ENCODE measurements at places on chromosomes 7 and 10.
A peak's percentile ranks its signal among the peaks of the same experiment; 100 is the strongest.

GRCh38 chr7:28144266-28144665 lies 36.3 kb downstream of the JAZF1 start:
- DNase-seq, result no peak

DNA sequence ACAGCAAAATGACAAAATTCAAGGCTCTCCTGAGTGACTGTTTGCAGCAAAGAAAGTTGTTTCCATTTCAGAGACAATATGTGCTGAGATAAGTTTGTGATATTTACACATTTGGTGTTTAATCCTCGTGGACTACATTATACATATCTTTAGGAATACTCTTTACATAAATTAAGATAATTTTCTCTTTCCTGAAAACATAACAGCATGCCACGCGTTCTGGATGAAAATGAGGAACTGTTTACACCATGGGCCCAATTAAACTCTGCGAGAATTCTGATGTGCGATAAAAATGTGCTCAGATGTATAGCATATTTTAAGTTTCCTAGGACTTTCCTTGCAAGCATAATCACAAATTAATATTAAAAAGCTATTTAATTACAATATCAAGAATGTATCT lies 26.4 kb downstream of the PTPRE start:
- no peak for DNase-seq

GRCh38 chr7:75878312-75878768 lies 494 bp upstream of the RHBDD2 start:
- DNase-seq, result no peak

DNA sequence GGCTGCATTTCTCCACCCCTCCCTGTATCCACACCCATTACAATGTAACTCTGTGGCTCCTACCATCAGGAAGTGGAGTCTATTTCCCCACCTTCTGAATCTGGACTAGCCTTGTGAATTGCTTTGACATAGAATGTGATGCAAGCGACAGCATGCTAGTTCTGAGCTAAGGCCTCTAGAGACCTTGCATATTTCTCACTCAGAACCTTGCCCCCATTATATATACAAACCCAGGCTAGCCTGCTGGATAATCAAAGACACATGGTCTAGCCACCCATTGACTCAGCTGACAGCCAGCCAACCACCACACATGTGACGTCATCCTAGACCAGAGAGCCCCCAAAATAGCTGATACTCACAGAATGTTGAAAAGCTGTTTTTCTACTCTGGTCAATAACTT lies 77.9 kb downstream of the CCDC71L start:
- DNase-seq, result peak; percentile 42

DNA sequence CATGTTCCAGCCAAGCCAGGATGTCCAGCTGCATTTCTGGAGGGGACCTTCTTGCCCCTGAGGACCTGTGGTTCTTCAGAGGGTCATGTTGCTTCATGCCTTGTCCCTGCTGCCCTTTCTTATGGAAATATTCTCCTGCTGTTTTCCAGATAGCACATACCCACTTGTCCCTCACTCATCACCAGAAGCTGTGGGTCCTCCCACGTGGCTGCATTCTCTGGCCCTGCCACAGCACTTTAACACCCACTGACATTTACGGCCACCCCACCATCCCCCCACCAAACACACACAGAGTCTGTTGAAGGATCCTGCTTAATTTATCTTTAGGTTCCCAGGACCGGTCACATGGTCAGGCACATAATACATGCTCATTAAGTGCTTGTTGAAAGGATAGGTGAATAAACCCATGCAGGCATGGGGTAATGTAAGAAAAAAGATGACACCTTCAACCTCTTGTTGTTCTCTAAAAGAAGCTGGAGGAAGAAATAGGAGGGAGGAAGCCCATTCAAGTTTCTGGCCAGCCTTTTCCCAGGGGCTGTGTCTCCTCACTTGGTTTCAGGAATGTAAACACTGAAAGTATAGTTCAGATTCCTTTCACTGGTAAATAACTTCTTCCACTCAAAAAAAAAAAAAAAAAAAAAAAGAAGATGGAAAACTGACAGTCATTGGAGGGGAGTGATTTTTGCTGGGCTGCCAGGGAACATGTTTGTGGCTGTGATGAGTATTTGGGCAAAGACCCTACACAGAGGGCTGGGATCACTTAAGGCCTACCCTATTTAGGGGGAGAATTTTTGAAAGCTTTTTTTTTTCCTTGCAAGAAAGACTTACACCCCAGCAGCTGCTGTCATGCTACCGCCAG lies 19.8 kb upstream of the BMPER start:
- DNase-seq, result no peak

- DNase-seq, result no peak
Measured at GRCh38 chr7:39967406-39968161, 17.5 kb downstream of the CDK13 start.

DNA sequence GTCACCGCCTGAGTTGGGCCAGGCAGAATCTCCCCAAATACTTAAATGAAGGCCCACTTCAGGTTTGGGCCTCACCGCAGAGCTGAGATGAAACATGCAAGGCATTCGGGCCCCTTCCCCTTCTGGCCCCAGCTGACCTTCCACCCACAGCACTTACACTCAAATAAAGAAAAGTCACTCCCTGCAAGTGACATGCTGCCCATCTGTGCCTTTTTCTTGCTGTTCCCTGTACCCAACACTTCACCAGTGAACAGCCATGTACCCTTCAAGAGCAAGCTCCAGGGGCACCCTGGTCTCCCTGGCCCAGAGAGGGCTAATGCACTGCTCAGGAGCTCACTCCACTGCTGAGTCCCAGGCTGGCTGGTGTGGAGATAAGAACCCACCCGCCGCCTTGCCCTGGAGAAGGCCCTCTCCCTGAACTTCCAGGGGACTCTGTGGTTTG lies 40.7 kb downstream of the ZCCHC24 start:
- no peak for DNase-seq

DNA sequence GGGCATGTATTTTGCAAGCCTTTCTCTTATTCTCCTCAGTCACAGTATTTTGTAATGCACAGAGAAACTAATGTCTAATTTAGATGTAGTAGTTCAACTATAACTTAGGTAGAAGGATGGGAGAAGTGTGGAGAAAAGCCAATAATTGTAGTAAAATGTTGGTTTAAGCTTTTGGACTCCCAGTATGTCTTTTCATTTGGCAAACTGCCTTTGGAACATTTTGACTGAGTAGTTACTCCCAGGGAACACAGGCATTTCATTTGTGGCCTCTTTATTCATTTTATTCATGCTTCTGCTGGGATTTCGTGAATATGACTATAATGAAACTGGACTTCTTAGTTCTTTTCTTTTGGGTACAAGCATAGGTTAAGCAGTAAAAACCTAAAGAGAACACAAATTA lies 79.0 kb downstream of the EXOC4 start:
- DNase-seq, result no peak

DNA sequence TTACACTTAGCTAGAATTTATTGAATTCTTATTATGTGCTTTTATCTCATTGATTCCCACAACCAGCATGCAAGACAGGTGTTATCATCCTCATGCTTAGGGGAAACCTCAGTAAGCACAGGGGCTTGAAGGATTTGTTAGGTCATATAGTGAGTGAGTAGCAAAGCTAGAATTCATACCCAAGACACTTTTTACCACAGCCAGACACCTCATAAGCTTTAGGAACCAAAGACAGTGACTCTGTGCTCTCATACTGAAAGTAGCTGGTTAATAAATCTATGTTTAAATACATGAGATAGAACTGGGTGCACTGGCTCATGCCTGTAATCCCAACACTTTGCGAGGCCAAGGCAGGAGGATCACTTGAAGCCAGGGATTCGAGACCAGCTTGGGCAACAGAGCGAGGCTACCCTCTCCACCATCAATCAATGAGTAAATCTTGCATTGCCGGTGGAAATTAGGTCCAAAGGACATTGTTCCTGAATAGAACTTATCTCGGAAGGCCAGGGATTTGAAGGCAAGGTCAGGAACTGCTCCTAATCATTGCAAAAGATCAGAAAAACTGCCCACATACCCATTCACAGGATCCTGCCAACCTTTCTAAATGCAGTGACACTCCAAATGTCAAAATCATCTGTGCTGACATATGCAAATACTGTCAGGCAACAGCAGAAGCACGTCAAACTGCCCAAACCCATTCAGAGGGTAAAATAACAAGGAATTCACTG lies 523.5 kb downstream of the PARD3 start:
- DNase-seq, result no peak

DNA sequence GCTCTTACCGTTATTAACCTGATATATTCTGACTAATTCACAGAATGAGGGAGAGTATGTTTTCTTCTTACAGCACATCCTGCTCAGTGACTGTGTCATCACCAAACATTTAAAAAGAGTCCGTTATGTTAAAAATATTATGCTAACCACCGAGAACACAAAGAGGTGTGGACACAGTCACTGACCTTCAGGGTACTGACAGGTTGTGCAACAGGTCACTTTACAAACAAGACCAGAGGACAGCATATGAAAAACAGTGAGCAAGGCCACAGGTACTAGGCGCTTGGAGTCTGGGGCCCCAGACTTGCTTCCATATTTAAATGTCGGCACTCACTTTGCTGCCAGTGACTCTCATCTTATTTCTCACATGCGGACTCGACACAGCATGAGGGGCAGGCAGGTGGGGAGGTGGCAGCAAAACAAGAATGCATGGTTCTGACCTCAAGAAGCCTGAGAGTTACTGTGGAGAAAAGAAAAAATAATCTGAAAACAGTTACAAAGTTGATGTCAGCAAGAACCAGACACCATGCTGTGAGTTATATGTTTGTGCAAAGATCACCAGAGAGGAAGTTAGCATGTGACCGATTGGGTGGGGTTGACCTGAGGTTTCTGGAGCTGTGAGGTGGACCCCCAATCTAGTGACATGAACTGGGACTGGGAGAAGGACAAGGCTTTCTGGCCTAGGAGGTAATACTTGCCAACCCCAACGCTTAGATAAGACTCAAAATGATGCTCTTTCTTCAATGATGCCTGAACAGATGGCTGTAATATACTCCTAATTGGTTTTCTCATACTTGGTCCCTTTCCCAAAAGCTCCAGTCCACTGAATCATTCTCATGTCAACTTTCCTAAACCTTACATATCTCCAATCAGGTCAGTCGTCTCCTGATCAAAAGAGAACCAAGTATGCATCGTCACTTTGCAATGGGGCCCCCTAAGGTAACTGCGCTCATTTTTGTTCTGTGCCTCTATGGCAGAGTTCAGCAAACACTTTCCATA lies 102.4 kb downstream of the HIPK2 start:
- DNase-seq, result no peak

GRCh38 chr10:69956741-69957230 lies 95.9 kb upstream of the MACROH2A2 start:
- DNase-seq, result no peak

GRCh38 chr10:55495555-55495954 lies 694.5 kb upstream of the PCDH15 start:
- DNase-seq, result no peak

GRCh38 chr7:142847353-142847752 lies 7.5 kb upstream of the EPHB6 start:
- DNase-seq, result no peak

DNA sequence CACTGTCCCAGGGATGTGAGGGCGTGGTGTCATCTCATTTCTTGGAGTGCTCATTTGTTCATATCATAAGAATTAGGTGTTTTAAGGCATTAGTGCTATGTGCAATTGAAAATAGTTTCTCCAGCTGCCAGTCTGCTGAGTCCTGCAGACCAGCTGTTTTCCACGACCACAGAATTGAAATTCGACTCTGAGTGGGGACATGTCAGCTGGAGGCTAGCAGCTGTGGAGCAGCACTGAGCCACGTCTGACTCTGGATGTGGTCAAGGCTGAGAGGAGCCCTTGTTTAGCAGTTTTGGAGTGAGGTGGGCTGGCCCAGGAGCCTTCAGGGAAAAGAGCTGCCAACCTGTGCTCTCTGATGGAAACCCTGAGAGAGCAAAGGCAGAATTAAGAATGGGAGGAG lies 156.3 kb upstream of the GRB10 start:
- no peak for DNase-seq

DNA sequence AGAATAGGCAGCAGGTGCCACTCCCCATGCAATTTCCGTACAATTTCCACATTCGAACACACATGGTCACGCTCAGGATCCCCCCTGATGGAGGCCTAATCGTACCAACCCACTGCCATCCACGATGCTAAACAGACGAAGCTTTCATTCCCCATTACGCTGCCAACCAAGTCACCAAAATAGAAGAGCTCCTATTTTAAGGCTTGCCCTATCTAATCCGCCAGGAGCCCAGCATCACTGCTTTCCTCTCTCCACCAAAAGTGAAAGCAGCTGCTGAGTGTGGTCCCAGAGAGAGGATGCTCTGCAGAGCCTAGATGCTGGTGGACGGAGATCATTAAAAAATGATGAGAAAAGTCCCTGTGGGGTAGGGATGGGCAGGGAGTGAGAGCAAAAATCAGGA lies 43.3 kb downstream of the HSPA12A start:
- DNase-seq, result no peak

DNA sequence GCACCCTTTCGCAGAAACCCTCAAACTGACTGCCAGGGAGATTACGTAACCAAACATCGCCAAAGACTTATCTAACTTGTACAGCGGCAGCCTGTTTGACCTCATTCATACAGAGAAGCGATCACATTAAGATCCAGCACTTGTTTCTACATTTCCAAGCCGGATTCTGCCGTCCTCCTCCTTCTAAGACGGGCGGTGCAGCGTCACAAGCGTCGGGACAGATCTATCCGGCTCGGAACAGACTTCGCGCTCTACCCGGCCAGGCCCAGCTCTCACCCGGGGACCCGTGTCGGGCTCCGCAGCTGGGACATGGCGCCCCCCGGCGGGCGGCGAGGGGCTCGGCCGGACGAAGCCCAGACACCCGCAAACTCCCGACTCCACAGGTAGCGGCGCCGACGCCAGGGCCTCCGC lies 373 bp downstream of the H2AZ2 start:
- peak; percentile 53 for DNase-seq

DNA sequence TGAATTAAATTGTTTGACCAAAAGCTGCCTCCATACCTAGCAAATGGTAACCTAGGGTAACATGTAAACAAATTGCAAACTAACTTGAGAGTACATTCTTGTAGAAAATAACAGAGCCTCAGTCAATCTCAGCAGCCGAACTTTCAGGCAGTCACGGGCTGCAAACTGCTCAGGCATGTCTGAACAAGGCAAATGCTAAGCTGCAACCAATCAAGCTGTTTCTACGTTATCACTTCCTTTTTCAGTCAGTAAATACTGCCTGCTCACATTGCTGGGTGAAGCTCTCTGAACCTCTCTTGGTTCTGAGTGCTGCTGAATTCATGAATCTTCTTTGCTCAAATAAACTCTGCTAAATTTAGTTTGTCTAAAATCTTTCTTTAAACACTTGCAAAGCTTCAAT lies 1212.4 kb downstream of the SORCS1 start:
- peak; percentile 3 for DNase-seq

- DNase-seq, result no peak
Measured at GRCh38 chr7:92661651-92662050, 71.5 kb upstream of the FAM133B start.

GRCh38 chr7:142375710-142376313 lies 118.0 kb upstream of the PRSS58 start:
- DNase-seq, result no peak

DNA sequence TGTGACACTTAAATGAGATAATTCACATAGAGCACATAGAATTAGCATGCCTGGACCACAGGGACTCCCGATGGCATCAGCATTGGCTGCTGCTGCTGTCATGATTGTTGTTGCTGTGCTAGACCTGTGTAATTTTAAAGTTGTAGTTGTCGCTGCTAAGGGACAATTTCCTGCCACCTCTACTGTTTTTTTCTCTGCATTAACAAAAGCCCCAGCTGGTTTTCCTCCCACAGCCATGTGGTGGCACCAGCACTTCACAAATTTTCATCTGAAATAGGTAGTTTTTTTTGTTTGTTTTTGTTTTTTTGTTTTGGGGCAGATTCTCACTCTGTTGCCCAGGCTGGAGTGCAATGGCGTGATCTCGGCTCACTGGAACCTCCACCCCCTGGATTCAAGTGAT lies 25.4 kb upstream of the PRXL2A start:
- no peak for DNase-seq

Data from AG04450 (cell line).